ENCODE measurements at places on chromosomes 5 and 9. TPM values are rescaled to one million over a fixed set of nuclear protein-coding genes. Genes with fewer than 3 reads are reported as not detected.

DNA sequence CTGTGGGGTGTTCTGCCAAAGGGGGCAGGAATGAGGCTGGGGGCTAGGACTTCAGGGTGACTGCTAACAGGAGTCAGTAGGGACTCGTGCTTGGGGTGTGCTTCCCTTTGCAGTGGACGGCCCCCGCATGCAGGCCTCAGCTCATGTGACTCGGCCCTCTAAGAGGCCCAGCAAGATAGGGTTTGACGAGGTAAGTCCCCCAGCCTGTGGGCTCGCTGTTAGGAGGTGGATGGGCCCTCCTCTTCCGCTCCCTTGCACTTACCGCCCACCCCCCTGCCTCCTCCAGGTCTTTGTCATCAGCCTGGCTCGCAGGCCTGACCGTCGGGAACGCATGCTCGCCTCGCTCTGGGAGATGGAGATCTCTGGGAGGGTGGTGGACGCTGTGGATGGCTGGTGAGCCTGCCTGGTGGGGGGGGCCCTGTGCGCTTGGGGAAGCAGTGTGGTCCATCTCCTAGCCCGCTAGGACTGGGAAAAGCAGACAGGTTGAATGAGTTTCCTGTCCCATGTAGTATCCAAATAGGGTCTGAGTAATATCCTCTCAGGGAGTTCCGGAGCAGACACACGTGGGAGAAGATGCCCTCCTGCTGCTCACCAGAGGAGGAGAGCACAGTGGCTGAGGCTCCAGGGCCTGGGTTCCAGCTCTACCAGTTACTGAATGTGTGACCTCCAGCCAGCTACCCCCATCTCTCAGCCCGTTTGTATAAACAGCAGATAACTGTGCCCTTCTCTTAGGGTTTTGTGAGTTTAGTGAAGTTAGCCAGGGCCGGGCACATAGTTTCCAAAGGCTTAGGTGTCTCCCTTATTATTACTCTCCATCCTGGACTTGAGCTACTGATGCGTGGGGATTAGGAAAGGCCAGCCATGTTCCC, 8.2 kb downstream of the CERCAM start:
- peak; percentile 70 for DNase-seq

DNA sequence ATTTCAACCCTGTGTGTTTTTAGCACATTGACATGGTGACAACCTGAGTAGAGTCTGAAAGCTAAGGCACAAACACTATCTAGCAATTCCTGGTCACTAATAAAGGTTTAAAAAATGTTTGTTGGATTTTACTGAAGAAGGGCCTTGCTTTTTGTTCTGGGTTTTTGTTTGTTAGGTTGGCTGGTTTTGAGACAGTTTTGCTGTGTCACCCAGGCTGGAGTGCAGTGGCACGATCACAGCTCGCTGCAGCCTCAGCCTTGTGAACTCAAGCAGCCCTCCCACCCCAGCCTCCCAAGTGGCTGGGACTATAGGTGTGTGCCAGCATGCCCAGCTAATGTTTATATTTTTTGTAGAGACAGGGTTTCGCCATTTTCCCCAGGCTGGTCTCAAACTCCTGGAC, 39.0 kb downstream of the PRKACG start:
- DNase-seq: no peak

PHYHD1 gene
- total RNA-seq: 4.6 TPM

GRCh38 chr9:126642010-126642744, 28.4 kb downstream of the LMX1B start:
- no peak for DNase-seq

Measured in astrocyte (in vitro differentiated cells and primary cell).